ENCODE measurements at places on chromosomes 1 and 21. TPM values are rescaled to one million over a fixed set of nuclear protein-coding genes. Genes with fewer than 3 reads are reported as not detected.

- DNase-seq, result no peak
- no peaks in the 10 kb centered on the region for H3K36me3 ChIP-seq
- H3K27ac ChIP-seq, result no peak overlapping the region
- no peak overlapping the region for H3K4me3 ChIP-seq
Observed at GRCh38 chr1:14884614-14885175, 268.9 kb upstream of the TMEM51 start.

DNA sequence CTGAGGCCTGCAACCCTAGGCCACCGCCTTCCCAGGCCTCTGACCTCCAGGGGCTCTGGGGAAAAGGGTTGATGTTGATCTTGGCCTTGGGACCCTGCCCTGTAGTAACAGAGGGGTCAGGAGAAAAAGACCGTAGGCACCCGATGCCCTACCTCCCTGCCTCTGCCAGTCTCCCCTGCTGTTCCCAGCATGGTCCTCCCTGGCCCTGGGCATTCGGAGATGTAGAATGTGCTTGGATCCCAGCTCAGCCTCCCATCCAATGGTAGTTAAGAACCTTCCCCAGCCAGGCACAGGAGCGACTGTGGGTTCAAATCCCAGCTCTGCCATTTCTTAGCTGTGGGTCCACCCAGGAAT is 72.0 kb upstream of the TARDBP start:
- H3K4me1 ChIP-seq, result peaks cover 22% of the 10 kb centered on the region
- H3K27ac ChIP-seq, result no peak overlapping the region
- H3K27me3 ChIP-seq, result peaks cover 22% of the 10 kb centered on the region
- H3K4me3 ChIP-seq, result no peak overlapping the region
- DNase-seq, result no peak

DNA sequence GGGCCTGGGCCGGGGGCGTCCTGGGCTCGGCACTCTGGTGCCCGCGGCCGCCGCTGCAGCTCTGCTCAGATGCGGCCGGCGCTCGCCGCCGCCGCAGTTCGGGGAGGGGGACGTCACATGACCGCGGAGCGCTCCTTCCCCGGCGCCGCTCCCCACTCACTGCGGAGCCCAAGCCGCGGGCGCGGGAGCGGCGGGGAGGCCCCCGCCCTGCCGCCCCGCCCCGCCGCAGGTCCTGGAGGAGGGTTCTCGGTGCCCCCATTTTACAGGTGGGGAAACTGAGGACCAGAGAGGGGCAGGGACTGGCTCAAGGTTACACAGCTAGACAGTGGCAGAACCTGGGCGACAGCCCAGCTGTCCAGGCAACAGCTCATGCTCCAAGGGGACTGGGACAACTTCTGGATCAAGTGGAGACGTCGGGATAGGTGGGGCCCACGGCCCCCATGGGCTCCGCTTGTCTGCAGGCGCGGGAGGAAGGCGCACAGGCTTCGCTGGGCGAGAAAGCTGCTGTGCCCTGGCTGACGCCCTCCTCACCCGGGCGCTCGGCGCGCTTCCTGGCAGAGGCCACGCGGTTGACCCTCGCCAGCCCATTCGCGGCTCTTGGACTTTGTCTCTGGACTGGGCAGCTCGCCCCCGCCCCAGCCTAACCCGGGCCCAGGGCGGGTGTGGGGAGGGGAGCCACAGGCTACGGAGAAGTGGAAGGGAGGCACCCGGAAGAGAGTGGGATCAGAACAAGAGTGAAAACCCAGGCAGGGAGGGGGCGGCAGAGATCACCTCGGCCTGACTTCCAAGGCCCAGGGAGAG is at the start of gene RAP1GAP:
RAP1GAP (minus strand) TSS at position 100 of the 801 bp plus-strand sequence. CDS start 49,325 bp downstream, outside the sequence.
- no peak for DNase-seq
- H3K4me3 ChIP-seq, result peak within 1 kb of the TSS; percentile 30
- H3K4me1 ChIP-seq, result peaks cover 8% of the 10 kb centered on the region
- H3K27ac ChIP-seq, result no peak within 1 kb of the TSS

The F3 gene
- 64.0 TPM for total RNA-seq

The CD244 gene
- total RNA-seq, result 0.90 TPM

GRCh38 chr1:81151206-81151605 is 649.5 kb upstream of the ADGRL2 start:
- no peaks in the 10 kb centered on the region for H3K36me3 ChIP-seq
- H3K4me1 ChIP-seq, result no peaks in the 10 kb centered on the region
- H3K27me3 ChIP-seq, result no peaks in the 10 kb centered on the region
- DNase-seq, result no peak
- H3K27ac ChIP-seq, result no peak overlapping the region
- H3K4me3 ChIP-seq, result no peak overlapping the region

The TGFB2 gene
- 22.0 TPM for total RNA-seq

- no peaks in the 10 kb centered on the region for H3K27me3 ChIP-seq
- DNase-seq, result peak; percentile 49
- peak overlapping the region; percentile 97 for H3K4me3 ChIP-seq
- no peaks in the 10 kb centered on the region for H3K36me3 ChIP-seq
Observed at GRCh38 chr1:108199201-108199691, 897 bp downstream of the SLC25A24 start.

DNA sequence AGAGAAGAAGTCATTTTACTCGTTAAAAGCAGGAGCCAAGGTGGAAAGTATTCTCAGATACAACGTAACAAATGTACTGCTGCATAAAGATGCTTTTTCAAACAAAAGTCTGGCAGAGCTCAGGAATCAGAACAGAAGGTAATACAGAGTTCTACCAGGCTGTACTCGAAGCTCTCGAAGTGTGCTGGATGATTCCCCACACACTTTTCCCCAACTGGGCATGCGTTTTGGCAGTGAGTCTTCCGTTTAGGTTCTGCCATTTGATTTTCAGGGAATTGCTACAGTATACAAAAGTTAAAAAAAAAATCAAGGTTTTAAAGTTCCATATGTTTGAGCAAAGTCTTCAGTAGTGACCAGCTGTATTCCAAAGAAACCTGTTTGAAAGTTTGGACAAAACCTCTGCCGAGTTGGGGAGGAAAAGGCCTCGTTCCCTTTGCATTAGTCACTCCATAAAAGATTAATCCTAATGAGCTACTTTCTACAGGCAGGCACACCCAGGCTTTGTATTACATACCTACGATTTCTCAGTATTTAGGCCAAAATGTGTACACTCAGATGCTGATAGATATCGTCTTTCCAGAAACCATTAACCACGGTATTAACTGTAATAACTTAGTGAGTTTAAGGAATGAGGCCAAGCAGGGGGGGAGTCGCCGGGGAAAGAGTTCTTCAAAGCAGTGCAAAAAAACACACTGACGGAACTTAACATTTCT is 477.1 kb downstream of the LMO4 start:
- H3K36me3 ChIP-seq, result no peaks in the 10 kb centered on the region
- peaks cover 4% of the 10 kb centered on the region for H3K4me1 ChIP-seq
- peak overlapping the region; percentile 53 for H3K27ac ChIP-seq
- no peak for DNase-seq

DNA sequence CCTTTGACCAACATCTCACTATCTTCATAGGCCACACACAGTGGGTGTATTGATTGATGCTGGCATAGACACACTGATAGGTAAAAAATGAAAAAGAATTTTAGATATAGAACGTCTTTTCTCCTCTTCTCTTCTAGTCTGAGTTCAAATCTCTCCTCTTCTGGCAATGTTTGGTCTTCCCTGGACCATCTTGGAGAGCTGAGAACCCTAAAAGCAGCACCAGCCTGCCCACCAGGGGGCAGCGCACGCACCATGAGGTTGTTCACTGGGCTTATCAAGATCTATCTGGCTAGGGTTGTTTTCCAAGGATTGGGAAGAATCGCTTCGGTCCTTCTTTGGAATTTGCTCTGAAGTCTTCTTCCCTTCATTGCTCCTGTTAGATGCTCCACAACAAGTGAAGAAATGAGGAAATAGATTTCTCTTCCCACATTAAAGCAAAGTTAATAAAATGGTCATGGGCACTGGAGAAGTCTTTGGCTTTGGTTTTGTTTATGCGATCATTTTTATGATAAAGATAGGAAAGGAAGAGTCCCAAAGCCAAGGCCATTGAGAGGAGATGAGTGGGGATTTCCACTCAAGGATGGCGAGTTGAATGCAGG is 104.0 kb upstream of the OLIG2 start:
- H3K4me1 ChIP-seq, result no peaks in the 10 kb centered on the region
- H3K36me3 ChIP-seq, result no peaks in the 10 kb centered on the region
- H3K4me3 ChIP-seq, result no peak overlapping the region
- H3K27ac ChIP-seq, result no peak overlapping the region
- no peaks in the 10 kb centered on the region for H3K27me3 ChIP-seq
